ENCODE measurements at places on chromosomes 4 and X.

GRCh38 chr4:23920716-23921446 is 31.0 kb upstream of the PPARGC1A start:
- DNase-seq = no peak

GRCh38 chr4:115938764-115939443 is 825.5 kb upstream of the NDST4 start:
- DNase-seq = no peak

- no peak for DNase-seq
Observed at GRCh38 chr4:8350841-8351461, 81.4 kb downstream of the HTRA3 start.

DNA sequence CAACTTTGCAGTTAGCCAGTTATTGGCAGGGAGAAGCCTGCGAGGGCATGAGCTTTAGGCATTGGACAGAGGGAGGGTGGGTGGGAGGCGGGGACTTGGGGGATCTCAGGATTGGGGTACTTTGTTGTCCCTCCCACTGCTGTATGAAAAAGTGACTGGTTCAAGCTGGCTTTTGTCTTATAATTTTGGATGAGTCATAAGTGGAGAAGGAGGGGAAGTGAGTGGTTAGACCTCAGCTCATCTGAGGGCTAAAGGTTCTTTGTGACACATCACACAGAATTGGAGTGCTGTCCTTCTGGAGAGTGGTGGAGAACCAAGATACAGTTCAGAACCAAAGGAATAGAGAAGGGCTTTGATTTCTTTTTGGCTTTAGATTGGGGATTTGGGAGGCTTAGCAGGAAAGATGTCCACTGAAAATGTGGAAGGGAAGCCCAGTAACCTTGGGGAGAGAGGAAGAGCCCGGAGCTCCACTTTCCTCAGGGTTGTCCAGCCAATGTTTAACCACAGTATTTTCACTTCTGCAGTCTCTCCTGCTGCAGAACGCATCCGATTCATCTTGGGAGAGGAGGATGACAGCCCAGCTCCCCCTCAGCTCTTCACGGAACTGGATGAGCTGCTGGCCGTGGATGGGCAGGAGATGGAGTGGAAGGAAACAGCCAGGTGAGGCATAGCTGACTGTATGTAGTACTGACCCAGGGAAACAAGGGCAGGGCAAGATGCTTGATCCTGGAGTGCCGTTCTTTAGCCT is at the start of gene SLC4A4:
Gene SLC4A4, plus strand, starts transcription at position 175 of the 748 bp plus-strand sequence.
- DNase-seq = peak; percentile 38

DNA sequence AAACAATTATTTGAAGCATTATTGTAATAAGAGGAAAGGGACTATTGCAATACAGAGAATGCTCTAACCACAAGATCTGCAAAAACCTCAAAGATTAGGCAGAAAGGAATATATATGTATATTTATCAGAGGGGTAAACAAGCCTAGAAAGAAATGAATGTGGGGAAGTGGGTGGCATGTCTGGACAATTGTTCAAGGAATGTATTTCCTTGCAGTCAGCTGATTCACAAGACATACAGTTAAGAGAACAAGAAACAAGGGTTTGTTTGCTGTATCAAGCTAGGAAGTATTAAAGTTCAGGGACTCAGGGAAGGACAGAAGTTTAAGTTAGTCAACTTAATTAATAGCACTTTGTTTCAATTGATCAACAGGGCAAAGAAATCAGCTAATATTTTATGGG is 514.7 kb downstream of the CENPC start:
- DNase-seq = no peak

- no peak for DNase-seq
Observed at GRCh38 chr4:15691346-15692135, 9.9 kb downstream of the FAM200B start.

GRCh38 chrX:151902813-151903591 is 9.7 kb upstream of the MAGEA4 start:
- no peak for DNase-seq

DNA sequence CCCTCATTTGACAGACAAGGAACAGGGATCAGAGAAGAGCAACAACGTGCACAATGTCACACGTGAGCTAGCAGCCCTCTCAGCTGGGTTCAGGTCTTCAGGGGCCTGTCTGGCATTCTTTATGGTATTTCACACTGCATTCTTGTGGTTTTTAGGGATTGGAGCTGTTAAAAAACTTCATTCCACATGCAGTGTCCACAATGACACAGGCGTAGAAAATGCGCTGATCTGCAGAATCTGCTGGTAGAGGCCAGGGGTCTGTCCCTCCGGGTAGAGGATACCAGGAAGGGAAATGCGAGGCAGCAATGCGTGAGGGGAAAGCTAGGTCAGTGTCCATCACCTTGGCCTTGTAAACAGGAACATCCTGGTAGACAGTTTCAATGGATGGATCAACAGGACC is 36.6 kb downstream of the MAP7D3 start:
- no peak for DNase-seq

DNA sequence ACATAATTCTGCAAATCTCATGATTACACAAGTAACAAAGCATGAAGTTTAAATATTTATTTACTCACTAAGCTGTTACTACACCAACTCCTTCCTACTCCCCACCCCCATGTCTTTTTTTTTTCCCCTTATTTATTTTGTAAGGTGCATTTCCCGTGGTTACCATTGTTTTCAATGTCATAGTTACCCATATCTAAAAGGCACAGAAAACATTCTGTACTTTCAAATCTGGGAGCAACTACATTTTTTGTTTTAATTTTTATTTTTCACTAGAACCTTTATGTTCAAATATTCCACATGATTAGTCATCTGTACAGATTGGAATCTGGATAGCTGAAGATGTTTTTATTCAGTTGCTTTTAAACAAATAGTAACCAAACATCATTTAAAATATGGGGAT is 62.8 kb downstream of the PPP3CA start:
- DNase-seq = no peak
